Thoracic aorta (tissue), 2 donors: ENCODE measurements at places on chromosomes 2 and 18.

DNA sequence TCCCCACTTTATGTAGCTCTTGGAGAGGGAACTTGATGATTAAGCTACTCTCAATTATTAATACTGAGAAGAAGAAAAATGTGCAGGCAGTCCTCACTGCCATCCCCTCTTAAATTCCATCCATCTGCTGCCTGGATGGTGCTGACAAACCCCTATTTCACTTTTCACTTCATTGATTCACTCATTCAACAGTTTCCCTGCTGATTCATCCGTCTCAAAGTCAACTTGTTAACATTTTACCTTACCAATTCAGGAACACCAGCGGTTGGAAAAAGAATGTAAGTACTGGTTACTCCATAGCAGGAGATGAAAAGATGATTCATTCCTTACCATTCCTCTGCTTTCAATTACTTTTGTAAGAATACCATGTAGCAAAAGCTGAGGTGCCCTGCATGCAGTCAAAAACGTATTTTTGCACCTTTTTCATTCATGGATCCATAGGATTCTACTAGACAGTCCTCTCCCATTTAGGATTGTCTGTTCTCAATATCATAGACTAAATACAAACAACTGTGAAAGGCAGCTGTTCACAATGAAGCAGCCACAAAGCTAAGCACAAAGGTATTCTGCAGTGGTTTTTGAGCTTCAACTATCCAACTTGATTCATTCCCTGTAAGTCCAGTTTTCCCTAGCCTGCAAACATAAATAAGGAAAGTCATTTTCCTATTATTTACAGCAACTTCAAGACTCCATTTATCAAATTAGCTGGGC lies 262.0 kb downstream of the MREG start:
- no peak for DNase-seq

DNA sequence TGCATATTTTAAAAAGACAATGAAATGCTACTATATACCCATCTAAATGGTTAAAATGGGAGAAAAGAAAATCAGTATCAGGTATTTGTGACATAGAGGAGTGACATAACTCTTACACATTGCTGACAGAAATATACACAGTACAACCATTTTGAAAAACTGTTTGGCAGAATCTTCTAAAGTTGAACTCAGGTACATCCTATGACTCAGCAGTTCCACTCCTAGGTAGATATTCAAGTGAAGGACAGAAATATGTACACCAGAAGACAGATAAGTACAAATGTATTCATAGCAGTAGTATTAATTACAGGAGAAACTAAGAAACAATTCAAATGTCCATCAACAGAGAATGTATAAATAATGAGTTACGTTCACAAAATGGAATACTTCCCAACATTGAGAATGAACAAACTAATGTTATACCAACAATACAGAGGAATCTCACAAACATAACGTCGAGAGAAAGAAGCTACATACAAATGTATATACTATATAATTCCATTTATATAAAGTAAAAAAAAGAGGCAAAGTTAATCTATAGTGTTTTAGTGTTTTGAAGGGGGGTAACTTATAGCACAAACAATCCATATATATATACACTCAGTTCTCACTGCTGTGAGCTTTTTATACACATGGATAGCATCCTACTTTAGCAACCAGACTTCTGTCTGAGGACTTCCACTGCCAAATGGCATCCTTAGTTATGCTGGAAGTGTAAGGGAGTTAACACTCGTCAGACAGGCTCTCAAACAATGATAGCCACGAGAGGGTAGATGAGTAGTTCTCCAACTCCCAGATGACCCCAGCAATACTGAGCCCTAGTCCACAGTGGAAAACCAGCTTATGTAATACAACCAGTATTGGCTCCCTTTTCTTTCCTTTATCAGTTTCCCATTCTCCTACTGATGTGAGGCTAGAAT lies 172.5 kb downstream of the NBAS start:
- no peak for DNase-seq

GRCh38 chr2:205905576-205905975 lies 180.4 kb downstream of the INO80D start:
- no peak for DNase-seq

GRCh38 chr18:45837283-45838070 lies 12.0 kb downstream of the SIGLEC15 start:
- no peak for DNase-seq

DNA sequence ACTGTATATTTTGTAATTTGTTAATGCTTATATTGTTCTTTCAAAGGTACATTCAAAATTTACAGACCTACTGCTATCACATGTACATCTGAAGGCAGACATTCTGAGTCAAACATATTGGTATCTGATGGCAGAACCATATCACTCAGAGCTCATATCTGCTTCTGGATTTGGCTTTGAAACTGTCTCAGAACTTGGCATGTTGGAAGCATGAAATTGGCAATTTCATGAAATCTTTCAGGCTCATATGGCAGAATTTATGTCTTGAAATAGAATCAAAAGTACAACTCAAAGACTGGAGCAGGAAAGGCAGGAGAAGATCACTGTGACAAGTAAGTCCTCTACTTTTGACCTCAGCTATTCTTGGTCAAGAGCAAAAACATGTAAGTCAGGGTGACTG lies 202.3 kb downstream of the LRP1B start:
- DNase-seq = no peak

DNA sequence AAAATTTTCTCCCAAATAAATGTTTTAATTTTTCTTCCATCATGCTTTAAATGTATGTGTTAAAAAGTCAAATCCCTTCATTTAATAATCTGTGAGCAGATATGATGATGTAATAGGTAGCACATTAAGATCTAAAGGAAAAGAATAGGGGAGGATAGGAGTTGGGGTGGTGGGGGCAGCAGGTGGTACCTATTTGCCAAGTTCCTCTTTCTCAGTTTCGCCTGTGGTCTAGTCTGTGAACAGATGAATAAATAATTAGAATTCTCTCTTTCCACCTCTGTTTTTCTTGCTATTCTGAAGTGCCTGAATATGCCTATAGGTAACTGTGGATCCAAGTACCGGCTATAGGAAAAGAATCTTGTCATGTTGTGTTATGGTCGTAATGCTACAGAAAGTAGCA lies 152.5 kb downstream of the NRXN1 start:
- no peak for DNase-seq

DNA sequence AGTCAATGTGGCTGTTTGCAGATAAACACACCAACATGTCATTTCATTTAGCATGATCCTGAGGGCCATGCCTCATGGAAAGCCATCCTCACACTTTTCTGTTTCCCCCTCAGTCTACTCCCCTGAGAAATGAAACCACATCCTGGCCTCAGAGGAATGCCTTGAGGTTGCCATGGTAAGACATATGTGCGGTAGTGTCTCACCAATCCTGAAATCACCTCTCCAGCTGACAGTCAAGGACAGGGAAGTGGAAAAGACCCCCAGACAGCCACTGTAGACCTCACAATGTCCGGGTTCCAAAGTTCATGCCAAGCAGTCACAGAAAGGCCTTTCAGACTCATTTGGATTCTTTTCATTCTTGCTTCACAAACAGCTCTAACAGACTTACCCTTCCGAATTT lies 175.2 kb upstream of the PKDCC start:
- no peak for DNase-seq

- DNase-seq = no peak
Observed at GRCh38 chr18:31040686-31041270, 1.8 kb downstream of the DSC3 start.

- DNase-seq = no peak
Observed at GRCh38 chr2:145157036-145157675, 637.2 kb upstream of the ZEB2 start.

- no peak for DNase-seq
Observed at GRCh38 chr18:21700528-21701075, 4.0 kb downstream of the ABHD3 start.
